ENCODE measurements at places on chromosomes 11 and 22.

DNA sequence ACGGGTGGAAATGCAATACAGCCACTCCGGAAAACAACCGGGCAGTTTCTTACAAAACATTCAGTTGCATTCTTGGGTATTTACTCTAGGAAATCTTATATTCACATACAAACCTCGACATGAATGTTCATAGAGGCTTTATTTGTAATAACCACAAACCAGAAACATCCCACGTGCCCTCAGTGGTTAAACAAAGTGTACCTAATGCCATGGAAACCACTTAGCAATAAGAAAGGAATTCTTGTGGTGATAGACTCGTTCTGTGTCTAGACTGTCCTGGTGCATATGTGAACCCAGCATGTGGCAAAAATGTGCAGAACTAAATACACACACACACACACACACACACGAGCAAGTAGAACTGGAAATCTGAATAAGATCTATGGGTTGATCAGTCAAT, 1073.3 kb downstream of the TBC1D22A start:
- DNase-seq: no peak

DNA sequence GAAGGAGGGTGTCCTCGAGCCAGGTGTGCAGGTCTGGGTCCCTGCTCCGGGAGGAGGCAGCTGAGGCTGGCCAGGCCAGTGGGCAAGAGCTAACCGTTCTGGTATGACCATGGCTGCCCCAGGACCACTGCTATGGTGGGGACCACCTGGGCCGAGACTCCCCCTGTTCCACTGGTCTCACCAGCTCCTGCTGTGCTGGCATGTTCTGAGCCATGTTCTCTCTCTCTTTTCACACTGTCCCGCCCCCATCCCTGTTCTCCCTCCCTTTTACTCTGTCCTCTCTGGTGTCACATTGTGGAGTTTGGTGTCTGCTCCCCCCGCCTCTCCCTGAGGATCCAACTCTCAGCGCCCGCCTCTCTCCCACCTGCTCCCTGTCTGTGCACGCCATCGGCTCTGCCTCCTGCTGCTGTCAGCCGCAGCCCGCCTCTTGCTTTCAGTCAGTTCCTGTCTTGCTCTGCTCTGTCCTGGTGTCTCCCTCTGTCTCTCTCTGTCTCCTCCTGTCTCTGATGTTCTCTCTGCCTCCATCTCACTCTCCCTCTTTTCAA, 66.4 kb downstream of the LRRC32 start:
- no peak for DNase-seq

DNA sequence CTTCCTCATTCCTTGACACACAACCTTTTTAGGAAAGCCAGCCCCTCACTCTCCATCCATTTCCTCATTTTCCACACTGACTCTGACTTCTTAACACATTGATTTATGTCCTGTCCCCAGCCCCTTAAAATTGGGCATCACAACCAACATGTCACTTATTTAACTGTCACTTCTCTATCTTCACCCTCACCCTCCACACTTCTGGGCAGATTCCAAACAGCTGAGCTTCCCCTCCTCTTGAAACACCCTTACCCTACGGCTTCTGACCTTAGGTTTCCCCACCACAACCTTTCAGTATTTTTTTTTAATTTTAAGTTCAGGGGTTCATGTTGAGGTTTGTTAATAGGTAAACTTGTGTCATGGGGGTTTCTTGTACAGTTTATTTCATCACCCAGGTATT, 696.3 kb downstream of the DLG2 start:
- no peak for DNase-seq

- no peak for DNase-seq
Observed at GRCh38 chr11:69948256-69949141, 129.3 kb upstream of the FGF3 start.

- no peak for DNase-seq
Observed at GRCh38 chr11:113204280-113204679, 110.1 kb upstream of the TTC12 start.

- DNase-seq: peak; percentile 18
Observed at GRCh38 chr11:10628508-10629236, 60.2 kb upstream of the LYVE1 start.

DNA sequence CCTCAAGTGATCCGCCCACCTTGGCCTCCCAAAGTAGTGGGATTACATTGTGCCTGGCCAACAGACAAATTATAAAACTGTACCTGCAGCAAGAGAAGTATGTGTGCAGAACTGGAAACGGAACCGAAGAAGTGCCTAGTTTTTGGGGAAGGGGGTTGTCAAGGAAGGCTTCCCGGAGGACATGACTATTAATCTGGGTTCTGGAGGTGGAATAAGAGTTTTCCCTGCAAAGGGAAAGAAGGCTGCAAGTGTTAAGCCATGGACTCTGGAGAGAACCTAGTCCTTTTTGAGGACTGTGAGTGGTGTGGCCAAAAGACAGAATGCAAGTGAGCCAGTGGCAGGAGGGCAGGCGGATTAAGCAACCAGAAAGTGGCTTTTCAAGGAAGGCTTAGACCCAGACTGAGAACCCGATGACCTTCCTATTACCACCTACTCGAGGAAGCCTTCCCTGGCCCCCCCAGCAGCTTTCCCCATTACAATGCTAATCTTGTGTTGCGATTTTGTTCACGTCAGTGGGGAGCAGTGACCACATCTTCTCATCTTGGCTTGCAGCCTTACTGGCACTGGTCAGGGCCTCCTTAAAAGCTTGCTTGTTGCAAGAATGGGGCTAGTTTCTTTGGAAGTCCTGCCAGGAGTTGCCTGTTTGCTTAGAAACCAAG, 5.7 kb upstream of the SEPTIN3 start:
- no peak for DNase-seq

- no peak for DNase-seq
Observed at GRCh38 chr11:94181943-94182342, 53.3 kb downstream of the PANX1 start.

- no peak for DNase-seq
Observed at GRCh38 chr22:39940757-39941305, 19.4 kb upstream of the TMA7B start.

DNA sequence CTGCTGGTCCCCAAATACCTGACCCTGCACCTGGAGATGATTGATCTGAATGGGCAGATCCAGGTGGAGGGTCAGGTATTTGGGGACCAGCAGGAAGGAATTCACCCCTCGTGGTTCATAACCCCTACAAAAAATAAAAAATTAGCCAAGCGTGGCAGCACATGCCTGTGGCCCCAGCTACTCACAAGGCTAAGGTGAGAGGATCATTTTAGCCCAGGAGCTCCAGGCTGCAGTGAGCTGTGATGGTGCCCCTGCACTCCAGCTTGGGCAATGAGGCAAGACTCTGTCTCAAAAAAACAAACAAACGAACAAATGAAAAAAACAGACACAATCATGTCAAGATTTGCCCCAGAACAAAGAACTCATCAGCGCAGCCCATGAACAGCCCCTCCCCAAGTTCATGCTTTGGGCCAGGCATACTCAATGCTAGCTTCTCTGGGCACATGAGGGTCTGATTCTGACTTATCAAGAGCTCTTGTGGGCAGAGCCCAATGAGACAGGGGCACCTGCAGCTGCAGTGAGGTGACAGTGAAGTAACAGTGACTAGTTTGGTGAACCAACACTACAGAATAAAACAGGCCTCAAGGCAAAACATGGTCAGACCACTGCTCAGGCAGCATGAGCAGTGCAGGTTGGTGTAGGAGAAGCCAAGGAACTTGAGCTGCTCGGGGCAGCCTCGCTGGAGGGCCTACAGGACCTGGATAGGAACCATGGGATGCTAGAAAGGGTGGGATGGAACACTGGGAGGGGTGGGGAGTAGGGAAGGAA, 10.2 kb upstream of the FCHSD2 start:
- no peak for DNase-seq

- DNase-seq: no peak
Observed at GRCh38 chr22:27686534-27686933, 115.0 kb downstream of the MN1 start.

DNA sequence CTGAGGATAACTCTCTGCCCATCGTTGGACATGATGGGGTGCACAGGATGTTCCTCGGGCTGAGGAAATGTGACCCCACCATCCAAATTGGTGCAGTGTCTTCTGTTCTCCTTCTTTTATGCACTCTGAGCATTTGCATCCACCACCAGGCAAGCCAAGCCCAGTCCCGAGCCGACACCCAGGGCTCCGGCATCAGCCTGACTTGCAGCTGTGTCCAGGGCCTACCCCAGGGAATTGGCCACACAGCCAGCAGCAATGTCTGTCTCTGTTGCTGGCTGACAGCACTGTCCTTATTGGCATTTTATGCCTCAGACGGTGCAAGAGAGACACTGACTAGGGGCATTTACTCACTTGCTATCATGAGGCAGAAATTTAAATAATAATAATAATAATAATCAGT, 25.4 kb upstream of the CPT1A start:
- DNase-seq: no peak

DNA sequence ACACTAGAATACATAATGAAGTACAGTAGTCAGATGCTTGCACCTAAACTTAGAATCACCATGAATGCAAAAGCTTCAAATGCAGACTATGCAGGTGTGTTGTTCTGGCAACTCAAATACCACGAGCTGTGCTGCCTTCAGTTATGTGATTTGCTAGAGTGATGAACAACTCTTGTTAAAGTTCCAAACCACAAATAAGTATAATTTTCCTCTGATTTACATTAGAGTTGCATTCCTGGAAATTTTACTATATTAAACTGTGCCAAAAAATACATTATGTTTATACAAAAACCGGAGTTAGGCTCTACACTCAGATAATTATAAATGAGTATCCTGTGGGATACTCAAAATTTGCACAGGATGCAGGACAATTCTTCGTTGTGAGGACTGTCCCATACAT, 3.0 kb downstream of the TMEM218 start:
- no peak for DNase-seq

DNA sequence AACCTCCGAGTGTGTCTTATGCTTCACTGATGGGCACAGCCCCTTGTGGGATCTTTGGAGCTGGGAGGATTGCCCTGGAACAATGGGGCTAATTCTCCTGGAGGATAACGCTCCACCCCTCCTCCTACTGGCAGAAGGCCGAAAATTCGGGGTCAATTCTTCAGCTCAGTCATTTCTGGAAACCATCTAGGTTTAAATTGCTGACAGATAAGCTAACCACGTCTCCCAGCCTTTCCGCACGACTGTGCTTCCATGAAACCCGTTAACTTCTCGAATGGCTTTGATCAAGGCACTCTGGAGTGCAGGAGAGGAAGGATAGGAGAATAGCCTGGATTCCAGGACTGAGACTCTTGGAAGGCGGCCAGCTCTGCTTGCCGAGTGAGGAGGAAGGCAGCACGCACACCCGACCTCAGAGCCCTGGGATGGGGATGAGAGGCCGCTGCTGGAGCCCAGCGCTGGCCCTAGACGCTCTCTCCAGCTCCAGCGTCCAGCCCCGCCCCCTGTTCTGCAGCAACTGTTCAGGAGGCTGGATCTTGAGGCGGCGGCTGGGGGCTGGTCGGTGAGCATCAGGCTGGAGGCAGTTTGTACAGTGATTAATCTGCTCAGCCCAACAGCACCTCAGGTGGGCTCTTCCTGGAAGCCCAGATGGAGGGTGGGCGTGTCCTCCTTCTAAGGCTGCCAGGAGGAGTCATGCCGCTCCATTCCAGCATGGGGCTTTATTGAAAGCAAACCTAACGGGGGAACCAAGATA, 176.7 kb upstream of the NCAM1 start:
- DNase-seq: peak; percentile 48

GRCh38 chr11:87660926-87661660, 514.1 kb downstream of the RAB38 start:
- no peak for DNase-seq

DNA sequence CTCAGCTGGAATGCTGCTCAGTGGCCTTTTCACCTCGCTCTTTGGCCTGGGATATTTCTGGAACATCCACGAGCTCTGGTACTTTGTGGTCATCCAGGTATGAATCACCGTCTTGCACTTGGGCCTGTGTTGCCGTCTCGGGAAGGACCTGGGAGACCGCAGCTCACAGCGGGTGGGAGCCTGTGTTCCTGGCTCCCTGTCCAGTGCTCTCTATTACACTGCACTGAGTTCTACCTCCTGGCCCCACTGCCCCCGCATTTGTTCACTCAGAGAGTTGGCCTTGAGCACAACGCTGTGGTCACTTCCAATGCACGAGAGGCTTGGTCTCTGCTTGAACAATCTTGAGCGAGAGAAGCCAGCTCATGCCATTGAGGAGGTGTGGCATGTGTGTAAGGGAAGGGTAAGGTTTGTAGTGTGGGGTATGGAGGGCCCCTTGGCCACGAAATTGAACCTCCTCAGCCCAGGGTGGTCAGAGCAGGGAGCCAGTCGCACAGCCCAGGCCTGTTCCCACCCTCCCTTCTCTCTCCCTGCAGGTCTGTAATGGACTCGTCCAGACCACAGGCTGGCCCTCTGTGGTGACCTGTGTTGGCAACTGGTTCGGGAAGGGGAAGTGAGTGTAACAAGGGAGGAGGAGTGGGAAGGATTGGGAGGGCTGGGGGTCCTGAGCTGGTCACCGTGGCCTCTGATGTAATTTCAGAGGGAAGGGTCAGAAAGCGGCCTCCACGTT, 16.2 kb downstream of the SLC37A2 start:
- no peak for DNase-seq

- DNase-seq: no peak
Observed at GRCh38 chr22:46758867-46759290, 3.6 kb upstream of the TBC1D22A start.

DNA sequence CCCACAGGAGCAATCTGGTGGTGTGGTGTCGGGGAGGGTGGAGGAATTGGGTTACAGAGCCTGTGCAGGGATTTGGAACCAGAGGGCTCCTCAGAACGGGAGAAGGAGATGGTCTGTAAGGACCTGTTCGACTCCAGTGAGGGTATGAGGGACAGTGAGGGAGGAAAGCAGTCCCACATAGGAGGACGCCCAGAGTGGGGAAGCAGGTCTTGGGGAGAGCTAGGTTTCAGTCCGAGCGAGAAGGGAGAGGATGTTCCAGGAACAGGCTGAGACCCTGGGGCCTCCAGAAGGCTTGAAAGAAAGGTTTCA, 32.0 kb upstream of the GNAZ start:
- DNase-seq: no peak

- DNase-seq: no peak
Observed at GRCh38 chr22:39431821-39432251, 25.0 kb upstream of the MGAT3 start.

DNA sequence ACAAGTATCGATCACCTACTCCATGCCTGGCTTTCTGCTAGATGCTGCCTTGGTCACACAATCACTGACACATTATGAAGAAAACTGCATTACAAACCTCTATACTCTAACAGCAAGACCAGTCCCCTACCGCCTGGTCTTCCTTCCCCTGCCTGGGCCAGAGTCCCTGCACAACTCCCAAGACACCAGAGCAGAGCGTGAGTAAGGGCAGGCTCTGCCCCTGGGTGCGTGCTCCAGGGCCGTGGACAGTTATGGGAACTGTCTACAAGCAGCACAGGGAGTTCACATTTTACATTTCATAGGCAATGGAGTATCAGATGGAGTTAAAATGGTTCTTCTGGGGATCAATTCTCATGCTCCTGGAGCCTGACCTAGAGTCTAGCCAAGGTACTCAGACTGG, 6.5 kb downstream of the FZD4 start:
- no peak for DNase-seq

DNA sequence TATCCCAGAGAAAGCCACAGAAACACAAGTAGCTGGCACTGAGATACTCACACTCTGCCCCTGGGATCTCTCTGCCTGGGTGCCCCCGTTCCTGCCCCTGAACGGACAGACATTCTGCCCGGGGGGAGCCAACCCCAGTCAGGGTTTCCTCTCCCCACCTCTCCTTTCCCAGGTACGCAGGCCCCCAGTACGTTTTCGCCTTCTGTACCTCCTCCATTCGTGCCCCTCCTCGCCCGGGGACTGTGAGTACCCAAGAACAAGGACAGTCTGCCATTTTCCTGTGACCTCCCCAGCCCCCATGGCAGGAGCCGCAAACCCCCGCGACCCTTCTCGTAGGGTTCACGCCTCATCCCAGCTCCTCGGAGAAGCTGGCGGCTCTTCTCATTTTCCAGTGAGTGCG, 29.1 kb upstream of the ELFN2 start:
- DNase-seq: no peak
